ENCODE measurements at places on chromosomes 3 and 15. TPM values are rescaled to one million over a fixed set of nuclear protein-coding genes. Genes with fewer than 3 reads are reported as not detected.

LRRC2 gene
- total RNA-seq, result 2.8 TPM

DNAH12 gene
- total RNA-seq, result not detected

- no peak overlapping the region for H3K27ac ChIP-seq
- no peak for DNase-seq
- no peaks in the 10 kb centered on the region for H3K27me3 ChIP-seq
- no peak overlapping the region for H3K4me3 ChIP-seq
- no peaks in the 10 kb centered on the region for H3K4me1 ChIP-seq
Observed at GRCh38 chr3:125512135-125512920, 7.7 kb downstream of the SNX4 start.

DNA sequence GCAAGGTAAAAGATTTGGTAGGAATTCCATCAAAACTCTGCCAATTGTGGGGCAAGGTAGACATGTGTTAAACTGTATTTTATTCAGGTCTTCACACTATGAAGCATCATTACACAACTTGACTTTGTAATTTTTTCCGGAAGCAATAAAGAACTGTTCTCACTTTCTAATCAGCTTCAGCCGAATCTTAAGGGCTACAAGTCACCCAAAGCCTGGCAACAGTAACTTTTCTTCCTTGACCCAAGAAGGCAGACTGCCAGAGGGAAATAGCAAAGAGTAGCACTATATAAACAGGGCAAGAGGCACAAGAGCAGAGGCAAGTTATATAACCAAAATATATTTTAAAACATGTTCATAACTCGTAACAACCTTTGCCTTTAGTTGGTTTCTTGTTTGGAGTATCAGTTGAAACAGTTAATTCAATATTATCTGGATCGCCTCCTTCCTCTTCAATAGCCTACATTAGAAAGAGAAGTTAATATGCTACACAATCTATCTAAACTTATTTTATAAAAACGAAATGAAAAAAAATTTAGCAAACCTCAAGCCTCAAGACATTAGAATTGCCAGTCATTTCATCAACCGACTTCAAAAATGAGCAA is 1.4 kb downstream of the SLTM start:
- peaks cover 16% of the 10 kb centered on the region for H3K4me1 ChIP-seq
- H3K4me3 ChIP-seq, result peak overlapping the region; percentile 95
- DNase-seq, result no peak
- peak overlapping the region; percentile 94 for H3K27ac ChIP-seq
- H3K36me3 ChIP-seq, result peaks cover 40% of the 10 kb centered on the region
- H3K27me3 ChIP-seq, result no peaks in the 10 kb centered on the region

DNA sequence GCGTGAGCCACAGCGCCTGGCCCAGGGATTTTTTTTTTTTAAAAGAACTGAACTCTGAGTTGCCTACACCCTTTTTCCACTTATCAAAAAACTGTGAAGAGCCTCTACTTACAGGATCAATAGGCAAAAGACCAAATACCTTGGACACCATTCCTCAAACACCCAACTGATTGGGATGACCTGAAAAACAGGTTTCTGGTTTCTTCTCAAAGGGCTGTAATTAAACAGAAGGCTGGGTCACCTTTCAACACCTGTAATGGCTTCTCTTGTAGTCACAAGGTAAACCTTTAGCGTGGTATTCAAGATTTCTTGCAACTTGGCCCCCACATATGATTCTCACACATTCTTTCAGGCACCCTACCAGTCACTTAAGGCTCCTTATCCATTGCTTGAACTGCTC is 38.4 kb upstream of the PLXND1 start:
- H3K27ac ChIP-seq, result no peak overlapping the region
- H3K36me3 ChIP-seq, result no peaks in the 10 kb centered on the region
- DNase-seq, result no peak
- H3K27me3 ChIP-seq, result no peaks in the 10 kb centered on the region

DNA sequence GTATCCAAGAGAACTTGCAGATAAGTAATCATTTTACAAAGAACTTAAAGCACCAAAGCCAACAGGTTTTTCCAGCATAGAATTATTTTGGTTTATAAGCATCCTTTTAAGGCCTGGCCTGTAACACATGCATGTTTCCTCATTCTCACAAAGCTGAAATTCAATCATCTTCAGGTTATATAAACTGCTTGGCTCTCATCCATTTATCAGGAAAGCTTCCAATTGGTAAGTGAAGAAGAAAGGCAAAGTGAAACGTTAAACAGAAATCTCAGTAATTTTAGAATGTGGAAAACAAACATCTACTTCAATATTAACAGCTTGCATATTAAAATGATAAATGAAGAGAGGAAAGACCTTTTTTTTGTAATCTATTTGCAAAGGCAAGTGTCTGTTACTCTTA is 1.6 kb downstream of the SERP1 start:
- H3K36me3 ChIP-seq, result peaks cover 20% of the 10 kb centered on the region
- no peaks in the 10 kb centered on the region for H3K27me3 ChIP-seq
- H3K4me3 ChIP-seq, result peak overlapping the region; percentile 87
- DNase-seq, result no peak
- H3K4me1 ChIP-seq, result peaks cover 13% of the 10 kb centered on the region
- H3K27ac ChIP-seq, result no peak overlapping the region

DNA sequence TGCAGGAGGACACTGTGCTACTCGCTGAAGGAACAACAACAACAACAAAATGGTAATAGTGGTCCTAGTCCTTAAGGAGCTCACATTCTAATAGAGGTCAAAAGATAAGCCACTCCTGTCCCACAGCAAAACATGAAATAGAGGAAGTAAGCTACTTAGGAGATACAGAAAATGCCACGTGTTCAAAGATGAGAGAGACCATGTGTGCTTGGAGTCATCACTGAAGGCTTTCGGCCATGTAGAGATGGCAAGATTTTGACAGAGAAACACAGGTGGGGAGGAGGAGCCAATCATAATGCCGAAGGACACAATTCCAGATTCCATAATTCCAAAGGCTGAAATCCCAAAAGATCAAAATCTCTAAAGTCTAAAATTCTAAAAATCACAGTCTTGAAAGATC is 24.8 kb upstream of the RIOX2 start:
- no peak overlapping the region for H3K4me3 ChIP-seq
- no peak for DNase-seq
- H3K27me3 ChIP-seq, result no peaks in the 10 kb centered on the region
- H3K27ac ChIP-seq, result no peak overlapping the region
- H3K36me3 ChIP-seq, result no peaks in the 10 kb centered on the region

GRCh38 chr3:16423298-16423697 is 90.2 kb downstream of the RFTN1 start:
- no peak for DNase-seq
- no peak overlapping the region for H3K4me3 ChIP-seq
- H3K27ac ChIP-seq, result no peak overlapping the region
- peaks cover 31% of the 10 kb centered on the region for H3K4me1 ChIP-seq
- H3K27me3 ChIP-seq, result no peaks in the 10 kb centered on the region

All from SJSA1 (cell line).